Stimulated activated CD4-positive, alpha-beta T cell treated with anti-CD3 and anti-CD28 coated beads, TNF-alpha, amount 100 ng/mL, for 24 hours (primary cell): ENCODE measurements at places on chromosomes 6 and 20.

- no peak for DNase-seq
Observed at GRCh38 chr6:42280966-42281533, 63.4 kb upstream of the MRPS10 start.

DNA sequence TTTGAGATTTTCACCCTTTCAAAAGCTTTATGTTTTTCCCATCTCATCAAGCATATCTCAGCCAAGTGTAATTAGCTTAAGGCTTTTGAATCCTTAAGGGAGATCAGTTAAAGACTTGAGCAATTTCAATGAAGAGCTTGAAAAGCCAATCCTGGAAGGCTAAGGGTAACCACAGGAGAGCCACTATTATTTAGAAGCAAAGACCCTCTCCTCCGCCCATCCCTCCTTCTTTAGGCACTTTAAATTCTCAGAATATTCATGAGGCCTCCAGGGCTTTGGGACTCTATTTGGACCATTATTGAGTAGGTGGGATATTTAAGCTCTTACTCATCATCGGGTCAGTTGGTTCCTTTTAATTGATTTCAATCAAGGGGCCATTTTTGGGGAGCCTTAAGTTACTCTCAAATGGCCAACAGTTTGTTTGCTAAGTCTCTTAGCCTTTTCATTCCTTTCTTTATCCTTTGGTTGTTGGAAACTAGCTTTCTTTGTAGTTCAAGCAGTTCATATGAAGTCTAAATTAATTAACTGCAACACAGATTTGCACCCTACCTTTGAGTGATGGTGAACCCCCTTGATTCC, 567.2 kb downstream of the KIF16B start:
- DNase-seq: no peak

- no peak for DNase-seq
Observed at GRCh38 chr6:161035182-161035980, 43.8 kb downstream of the MAP3K4 start.

GRCh38 chr6:44674226-44675155, 287.0 kb downstream of the CDC5L start:
- DNase-seq: no peak

GRCh38 chr6:118881440-118882313, 12.3 kb upstream of the ASF1A start:
- DNase-seq: no peak

DNA sequence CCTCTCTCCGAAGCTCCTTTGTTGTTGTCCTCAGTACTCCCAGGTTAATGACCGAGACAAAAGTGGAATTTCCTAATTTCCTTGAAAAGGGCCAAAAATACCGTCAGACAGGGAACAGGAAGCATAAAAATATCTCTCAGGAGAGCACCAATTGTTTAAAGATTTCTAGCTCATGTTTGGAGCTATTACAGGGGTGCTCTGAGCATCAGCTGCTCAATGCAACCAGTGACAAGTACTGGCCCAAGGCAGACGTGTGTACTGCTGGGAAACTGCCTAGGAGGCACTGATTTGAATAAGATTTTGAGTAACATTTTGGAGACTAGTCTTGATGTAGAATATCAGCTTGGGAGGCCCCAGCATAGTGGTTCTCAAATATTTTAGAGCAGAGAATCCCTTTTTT, 17.3 kb downstream of the LAMA4 start:
- DNase-seq: no peak

- peak; percentile 59 for DNase-seq
Observed at GRCh38 chr20:58891086-58891717, 38.7 kb downstream of the GNAS start.

DNA sequence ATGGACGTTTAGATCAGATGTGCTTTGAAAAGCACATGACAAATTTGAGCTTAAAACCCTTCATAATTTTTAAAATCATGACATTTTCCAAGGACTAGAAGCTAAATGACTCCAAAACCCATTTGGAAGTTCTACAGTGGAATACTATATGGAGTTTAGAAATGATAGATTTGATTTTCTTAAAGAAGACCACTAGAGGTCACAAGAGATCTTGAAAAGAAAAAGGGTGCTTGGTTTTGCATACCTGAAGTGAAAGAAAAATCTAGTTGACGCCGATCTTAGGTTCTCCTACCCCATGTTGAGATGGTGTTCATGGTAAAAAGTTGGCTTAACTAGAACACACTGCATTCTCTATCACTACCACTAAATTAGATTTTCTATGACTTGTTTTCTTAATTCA, 31.5 kb downstream of the CFAP61 start:
- DNase-seq: no peak

DNA sequence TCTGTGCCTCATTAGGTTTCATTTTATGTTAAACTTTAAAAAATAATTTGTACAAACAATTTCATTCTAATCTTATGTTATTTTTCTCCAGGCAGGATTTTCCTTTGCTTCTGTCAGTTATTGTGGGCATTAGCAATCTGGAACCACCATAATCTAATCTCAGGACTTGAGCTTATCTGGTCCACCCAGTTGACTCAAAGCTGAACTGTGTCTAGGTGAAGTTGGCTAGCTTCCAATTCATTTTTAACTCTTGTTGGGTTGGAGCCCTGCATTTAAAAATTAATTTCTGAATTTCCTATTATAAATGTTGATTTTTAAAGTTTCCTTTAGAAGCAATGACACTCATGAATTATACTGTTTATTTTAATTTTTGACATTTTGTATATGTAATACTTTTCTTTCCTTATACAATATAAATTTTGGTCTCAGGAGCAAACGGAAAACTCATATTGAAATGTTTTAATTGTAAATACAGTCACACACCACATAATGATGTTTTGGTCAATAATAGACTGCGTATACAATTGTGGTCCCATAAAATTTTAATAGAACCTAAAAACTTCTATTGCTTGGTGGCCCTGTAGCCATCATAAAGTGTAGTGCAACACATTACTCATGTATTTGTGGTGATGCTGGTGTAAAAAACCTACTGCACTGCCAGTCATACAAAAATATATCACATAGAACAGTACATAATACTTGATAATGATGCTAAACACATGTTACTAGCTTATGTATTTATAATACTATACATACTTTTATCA, 121.3 kb downstream of the CLVS2 start:
- no peak for DNase-seq

DNA sequence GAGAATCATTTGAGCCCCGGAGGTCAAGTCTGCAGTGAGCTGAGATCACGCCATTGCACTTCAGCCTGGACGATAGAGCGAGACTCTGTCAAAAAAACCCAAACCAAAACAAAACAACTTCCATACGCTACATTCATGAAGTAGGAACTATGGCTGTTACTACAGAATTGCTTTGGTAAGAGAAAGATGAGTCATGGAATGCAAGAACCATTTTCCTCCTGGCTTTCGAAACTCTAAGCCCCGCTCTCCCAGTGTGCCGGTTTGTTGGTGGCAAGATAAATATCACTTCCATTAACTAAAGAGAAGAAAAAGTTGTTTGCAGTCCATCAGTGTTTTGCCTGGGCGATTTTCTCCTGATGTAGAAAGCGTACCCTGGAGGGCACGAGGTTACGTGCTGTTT, 61.3 kb downstream of the ZDHHC14 start:
- no peak for DNase-seq

DNA sequence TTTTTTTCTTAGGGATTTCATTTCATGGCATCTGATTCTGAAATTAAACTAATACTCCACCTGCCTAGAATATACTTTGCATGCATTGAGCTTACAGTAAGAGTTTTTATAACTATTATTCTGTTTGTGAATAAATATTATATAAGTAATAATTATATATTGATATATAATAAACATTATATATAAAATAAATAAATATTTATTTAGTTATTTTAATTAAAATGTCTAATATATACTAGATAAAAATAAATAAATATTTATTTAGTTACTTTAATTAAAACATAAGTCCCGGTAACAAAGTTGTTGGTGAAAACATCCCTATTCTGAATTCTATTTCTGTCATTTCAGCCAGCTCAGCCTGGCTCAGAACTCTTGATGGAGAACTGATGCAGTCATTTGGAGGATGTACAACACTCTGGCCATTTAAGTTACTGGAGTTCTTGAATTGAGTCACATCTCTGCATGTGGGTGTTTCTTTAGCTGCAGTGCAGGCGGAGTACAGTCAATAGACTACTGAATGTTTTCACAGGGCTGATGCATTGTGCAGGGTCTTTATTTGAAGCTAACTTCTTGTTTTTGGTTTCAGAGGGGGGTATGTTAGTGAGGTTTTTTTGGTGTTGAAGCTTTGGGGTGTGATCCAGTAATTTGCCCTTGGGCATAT, 508.9 kb upstream of the ADGRB3 start:
- DNase-seq: no peak

DNA sequence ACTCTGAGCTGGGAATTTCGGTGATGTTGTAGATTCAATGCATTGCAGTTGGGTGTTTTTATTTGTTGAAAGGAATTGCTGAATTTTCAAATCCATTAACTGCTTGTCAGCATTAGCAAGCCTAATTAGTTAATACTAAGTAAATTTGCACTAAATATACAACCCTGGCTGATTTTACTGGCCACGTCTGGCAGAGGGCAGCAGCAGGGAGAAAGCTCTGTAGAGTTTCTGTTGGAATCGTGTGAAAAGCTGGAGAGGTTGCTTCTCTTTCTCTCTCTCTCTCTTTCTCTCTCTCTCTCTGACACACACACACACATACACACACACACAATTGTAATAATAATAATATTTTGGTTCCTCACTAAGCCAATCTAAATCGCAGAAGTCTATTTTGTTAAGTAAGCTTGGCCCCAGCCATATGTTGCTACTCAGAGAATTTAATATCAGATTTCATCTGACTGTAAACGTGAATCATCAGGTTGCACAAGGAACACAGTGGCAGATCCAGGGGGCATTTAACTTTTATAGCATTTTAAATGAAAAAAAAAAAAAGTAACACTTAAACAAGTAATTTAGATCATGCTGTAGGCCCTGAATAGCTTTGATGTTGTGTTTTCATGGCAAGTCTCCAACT, 289.5 kb downstream of the ESR1 start:
- DNase-seq: no peak

DNA sequence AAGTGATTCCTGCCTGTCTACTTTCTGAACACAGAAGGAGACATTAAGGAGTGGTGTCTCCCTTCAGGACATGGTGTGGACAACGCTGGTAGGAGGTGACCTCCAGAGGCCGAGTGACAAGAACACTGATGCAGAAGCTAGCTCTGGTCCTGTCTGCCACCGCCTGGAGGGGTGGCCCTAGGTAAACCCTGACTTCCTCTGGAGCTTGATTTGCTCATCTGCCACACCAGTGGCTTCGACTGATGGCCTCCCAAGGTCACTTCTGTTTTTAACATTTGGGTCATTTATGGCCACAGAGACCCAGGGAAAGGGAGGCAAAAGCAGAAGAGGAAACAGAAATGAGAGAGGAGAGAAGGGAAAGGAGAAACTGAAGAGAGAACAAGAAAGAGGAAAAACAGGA, 49.4 kb upstream of the SLC22A23 start:
- no peak for DNase-seq

- DNase-seq: peak; percentile 53
Observed at GRCh38 chr6:63598049-63599036, 26.1 kb downstream of the LOC128125822 start.

DNA sequence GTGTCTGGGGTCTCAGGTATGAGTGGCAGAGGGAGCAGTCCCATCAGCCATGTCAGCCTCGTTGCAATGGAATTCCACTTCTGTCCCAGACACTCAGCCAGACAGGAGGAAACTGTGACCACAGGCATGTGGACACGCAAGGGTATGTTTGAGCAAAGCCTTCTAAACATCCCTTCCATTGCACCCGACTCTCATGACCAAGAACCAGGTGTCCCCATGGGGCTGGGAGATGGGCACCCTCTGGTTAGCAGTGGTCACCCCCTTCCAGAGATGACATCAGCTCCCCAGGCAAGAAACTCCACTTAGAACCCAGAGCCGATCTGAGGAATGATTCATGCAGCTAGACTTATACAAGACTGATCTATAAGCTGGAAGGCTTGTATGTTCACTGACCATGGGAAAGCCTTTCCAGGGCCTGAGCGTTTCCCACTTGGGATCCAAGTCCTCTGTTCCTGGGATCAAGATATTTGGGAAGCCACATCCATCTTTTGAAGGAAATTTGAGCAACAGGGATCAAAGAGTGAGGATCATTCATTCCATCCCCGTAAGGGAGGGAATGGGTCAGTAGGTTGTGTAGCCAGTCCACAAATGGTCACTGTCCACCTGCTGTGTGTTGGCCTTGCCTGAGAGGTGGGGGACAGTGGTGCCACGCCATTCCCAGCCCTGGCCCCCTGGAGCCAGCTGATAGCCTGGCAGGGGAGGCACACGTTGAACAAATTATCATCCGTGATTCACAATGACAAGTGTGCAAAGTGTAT, 3.9 kb upstream of the MRGBP start:
- DNase-seq: no peak

GRCh38 chr6:136676075-136676474, 116.2 kb downstream of the MAP3K5 start:
- DNase-seq: no peak

GRCh38 chr6:105382958-105383357, 19.9 kb downstream of the PREP start:
- no peak for DNase-seq

DNA sequence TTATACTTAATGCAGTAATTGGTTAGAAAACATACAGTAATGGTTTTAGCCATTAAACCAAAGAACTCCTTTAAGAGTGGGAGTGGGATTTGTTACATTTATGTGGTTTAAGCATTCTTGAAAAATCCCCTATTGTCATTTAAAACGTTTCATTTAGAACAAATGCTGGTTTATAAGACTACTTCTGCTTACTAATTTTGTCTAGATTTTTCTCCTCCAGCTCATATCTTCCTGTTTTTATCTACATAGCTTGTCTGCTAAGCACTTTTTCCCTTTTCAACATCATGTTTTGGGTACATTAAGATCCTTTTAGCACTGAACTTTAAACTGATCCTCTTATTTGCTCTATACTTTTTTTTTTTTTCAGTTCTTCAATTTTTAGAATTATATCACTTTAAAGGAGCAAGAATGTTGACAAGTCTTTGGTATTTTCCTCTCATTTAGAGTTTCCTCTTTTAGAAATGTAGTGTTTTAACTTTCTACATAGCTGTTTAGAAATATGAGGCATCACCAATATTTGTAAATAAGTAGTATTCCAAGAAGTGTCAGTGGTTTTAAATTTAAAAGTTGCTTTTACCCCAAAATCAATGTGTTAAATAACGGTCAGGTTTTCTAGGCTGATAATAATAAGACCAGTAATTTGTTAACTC, 80.9 kb downstream of the SESN1 start:
- DNase-seq: no peak

- no peak for DNase-seq
Observed at GRCh38 chr20:61764471-61765025, 301.1 kb downstream of the TAF4 start.

GRCh38 chr20:53788253-53789022, 194.8 kb upstream of the ZNF217 start:
- DNase-seq: no peak

DNA sequence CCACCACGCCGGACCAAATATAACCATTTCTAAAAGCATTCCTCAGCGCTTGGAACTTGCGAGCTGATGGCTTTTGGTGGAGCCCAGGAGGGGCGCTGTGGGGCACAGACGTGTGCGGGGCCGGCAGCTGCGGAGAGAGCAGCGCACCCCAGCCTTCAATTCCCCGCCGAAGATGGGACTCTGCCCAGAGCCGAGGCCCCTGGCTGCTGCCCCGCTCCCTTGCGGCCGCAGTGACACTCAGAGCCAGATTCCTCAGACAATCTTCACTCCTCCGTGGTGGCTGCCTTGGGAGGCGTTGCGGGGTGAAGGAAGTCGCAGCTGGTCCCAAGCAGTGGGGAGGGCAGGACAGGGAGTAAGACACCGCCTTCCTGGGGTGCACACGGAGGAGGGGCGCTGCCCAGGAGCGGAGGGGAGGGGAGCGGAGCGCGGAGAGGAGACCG, 87.7 kb downstream of the TMEM242 start:
- no peak for DNase-seq

- no peak for DNase-seq
Observed at GRCh38 chr6:132130626-132131298, 179.6 kb upstream of the CCN2 start.

GRCh38 chr6:107458672-107459282, 587 bp downstream of the PDSS2 start:
- no peak for DNase-seq
